ENCODE measurements at places on chromosomes 1 and 21.

GRCh38 chr1:192913683-192914082, 104.8 kb downstream of the RGS2 start:
- DNase-seq: no peak

DNA sequence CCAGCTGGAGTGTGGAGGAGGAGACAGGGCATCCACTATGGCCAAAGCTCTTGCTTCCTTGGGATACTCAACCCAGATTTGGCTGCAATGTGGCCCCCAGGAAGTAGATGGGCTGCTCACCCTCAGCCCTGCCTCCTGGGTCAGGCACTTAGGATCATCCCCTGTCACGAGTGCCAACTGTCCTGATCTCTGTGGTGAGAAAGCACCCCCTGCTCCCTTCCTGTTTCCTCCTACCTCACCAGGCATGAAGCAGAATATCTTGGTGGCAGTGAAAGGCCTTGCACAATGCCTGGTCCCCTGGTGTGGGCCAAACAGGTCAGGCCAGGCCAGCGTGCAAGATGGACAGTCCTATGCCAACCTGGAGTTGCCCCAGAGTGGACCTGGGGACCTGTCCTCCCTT, 211.7 kb downstream of the GRIK3 start:
- DNase-seq: no peak

- no peak for DNase-seq
Observed at GRCh38 chr1:169521226-169521625, 35.5 kb upstream of the SLC19A2 start.

- DNase-seq: no peak
Observed at GRCh38 chr1:47722909-47723580, 274.1 kb downstream of the TRABD2B start.

GRCh38 chr1:83901547-83902155, 97.3 kb downstream of the TTLL7 start:
- no peak for DNase-seq

DNA sequence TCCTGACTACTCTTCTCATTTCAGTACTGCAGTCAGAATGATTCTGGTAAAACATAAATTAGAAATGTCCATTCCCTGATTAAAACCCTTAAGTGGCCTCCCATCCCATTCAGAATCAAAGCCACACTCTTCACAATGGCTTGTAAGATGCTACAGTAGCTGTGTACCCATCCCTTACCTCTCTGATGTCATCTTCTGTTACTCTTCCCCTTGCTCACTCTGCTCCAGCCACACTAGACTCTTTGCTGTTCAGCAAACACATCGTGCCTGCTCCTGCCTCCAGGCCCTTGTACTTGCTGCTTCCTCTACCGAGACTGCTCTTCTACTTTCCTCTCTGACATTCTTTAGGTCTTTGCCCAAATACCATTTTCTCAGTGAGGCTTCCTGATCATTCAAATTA, 4.3 kb upstream of the GPX7 start:
- DNase-seq: no peak

- DNase-seq: no peak
Observed at GRCh38 chr1:68558321-68559026, 61.6 kb upstream of the DEPDC1 start.

- no peak for DNase-seq
Observed at GRCh38 chr1:187987236-187987776, 1158.6 kb downstream of the PLA2G4A start.

- DNase-seq: no peak
Observed at GRCh38 chr21:32427958-32428623, 15.6 kb downstream of the EVA1C start.

DNA sequence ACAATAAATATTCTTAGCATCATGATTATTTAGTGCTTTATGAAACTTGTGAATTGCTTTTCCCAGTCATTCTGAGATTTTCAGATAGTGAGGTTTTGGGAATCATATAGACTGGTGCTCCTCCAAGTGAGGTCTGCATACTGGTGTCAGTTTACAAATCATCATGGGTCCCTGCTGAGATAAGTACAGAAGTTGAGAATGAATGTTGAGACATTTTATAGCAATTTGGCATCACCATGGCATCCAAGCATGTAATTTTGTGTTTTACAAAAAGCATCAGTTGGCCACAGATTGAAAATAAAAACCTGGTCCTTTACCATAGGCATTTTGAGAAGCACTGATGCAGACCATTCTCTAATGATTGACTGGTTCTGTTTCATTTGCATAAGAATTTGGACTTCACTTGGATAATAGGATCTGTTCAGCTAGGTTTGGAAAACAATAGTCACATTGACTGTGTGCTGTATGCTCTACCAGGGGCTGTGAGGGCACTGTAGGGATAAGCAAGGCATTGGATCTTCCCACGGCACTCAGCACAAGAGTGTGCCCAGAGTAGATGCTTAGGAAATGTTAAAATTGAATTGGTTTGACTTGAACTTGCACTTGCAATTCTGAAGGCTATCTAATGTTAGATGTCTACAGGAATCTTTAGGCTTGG, 79.0 kb upstream of the JUN start:
- DNase-seq: no peak

DNA sequence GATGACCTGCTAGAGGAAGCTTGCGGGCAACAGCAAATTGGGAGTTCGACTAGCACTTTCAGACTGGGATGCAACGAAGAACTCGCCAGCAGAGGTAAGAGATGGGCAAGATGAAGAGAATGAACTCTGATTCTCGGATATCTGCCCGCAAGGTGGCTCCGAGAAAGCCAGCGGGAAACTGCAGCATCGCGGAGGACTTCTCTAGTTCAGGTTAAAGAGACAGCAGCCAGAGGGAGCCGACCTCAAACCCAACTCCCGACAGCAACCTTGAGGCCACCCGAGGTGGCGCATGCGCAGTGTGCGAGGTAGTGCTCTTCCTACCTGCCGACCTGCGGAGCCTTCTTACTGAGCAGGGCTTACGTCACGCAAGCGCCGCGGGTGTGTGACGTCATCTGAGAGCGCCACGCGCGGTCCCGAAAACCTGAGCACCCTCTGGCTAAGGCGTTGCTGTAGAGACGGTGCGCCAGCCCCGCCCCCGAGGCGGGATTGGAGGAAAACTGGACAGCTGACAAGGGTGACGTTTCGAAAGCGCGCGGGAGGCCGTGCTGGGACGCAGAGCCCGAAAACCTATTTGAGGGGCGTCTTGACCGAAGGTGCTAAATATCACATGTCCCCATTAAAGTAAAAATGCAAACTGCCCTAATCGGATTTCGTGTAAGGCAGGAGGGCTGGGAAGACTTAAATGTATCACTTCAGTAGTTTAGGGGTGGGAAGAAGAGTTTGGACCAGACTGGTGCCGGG, 110.5 kb upstream of the SLC25A33 start:
- DNase-seq: peak; percentile 100

- DNase-seq: no peak
Observed at GRCh38 chr21:38229260-38229877, 27.4 kb upstream of the KCNJ15 start.

GRCh38 chr1:1924849-1925248, 5.8 kb upstream of the TMEM52 start:
- DNase-seq: no peak

- DNase-seq: no peak
Observed at GRCh38 chr1:158527190-158527815, 26.9 kb downstream of the OR6Y1 start.

GRCh38 chr1:43868741-43869067, 64.9 kb upstream of the ARTN start:
- DNase-seq: no peak

DNA sequence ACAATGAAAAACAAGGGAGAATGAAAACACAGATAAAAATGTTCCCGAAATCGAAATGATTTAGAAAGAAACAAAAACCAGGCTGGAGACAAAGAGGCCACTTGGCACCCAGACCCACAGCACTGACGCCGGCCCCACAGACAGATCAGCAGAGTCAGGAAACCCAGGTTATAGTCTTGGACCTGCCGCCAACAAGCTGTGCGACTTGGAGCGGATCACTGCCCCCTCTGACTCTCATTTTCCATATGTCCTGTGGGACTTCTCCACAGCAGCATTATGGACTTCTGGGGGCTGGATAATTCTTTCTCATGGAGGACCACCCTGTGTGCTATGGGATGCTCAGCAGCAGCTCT, 72.4 kb downstream of the MATN1 start:
- no peak for DNase-seq

- DNase-seq: no peak
Observed at GRCh38 chr1:181482521-181483284, 614 bp upstream of the CACNA1E start.

GRCh38 chr1:58585581-58586151, 8.6 kb upstream of the TACSTD2 start:
- DNase-seq: no peak

DNA sequence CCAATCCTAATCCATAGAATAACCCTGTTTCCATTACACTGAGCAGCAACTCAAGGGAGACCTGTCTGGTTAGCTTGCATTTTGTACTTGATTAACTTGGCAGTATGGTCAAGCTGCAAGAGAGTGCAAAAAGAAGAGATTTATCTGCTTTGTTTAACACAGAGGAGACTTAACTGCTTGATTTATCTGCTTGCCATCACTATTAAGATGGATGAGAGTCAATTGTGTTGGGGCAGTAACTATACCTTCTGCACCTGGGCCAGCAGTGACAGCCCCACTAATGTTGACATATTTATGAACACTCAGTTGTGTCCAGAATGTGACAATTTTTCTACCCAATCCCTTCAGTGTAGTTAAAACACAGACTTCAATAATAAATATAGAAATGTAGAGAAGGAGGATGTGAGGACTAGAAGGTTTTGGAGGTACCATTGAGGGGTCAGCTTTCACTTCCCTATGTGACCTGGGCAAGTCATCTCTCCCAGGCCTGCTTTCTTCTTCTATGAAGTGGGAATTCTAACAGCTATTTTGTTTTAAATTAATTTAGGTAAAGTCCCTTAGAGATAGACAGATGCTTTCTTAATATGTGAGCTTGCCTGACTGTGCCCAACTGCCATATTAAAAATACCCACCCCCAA, 159.1 kb upstream of the KCNK2 start:
- no peak for DNase-seq

DNA sequence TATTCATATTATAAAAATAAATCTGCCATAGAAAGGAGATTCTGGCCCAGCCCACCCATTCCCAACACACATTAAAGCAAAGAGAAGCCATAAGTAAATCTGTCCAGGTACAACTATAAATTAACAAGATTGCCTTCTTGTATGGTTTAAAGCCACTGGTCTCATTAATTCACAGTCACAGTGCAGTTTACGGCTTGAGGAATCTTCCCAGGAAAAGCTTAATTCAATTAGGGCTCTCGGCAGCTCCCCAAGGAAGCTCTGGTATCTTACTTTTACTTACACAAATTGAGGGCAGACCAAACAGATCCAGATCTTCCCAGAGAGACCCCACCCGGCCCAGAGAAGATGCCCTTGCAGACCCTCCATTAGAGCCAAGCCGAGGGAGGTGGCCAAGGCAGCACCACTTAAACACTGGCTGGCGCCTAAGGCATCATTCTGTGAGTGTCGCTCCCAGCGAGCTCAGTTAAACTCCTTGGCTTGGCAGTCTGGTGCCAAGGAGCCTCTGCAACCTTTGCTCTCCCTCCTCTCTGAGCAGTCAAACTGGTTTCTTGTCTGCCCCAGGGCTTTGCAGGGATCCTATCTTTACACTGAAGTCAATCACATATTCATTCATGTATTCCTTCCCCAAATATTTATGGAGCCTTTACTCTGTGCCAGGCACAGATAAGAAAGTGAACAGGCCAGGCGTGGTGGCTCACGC, 10.7 kb downstream of the SLC9A1 start:
- DNase-seq: no peak

DNA sequence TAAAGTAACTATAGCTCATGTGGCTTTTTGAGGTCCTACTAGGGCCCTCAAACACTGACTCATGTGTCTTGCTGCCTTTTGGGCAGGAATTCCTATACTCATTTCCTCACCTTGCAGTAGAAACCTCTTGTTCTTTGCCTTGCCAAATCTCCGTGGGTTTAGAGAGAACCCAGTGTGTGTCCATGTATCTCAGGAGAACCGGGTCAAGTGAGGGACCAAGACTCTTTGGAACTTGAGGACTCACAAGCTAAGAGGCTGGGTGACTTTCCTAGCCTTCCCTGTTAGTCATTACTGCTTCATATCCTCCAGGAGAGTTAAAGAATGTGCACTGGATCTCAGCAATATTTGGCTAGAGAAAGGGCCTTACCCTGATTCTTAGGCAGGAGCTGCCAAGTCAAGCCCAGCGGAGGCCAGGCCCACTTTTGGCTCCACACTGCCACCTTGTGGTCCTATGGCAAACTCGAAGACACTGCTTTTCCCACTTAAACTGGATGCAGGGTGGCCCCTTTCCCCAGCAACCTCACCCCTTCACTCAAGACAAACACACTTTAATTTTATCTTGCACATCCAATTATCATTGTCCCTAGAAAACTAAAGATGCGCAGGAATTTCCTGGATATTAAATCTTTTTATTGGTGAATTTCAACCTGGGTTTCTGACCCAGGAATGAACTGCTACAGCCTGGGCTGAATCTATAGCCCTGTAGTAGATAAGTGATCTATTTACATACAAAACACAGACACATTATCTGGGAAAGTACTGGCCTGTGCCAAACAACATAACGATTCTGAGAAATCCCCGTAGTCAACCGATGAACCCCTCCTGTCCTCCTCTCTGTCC, 10.6 kb downstream of the AVPR1B start:
- peak; percentile 37 for DNase-seq

DNA sequence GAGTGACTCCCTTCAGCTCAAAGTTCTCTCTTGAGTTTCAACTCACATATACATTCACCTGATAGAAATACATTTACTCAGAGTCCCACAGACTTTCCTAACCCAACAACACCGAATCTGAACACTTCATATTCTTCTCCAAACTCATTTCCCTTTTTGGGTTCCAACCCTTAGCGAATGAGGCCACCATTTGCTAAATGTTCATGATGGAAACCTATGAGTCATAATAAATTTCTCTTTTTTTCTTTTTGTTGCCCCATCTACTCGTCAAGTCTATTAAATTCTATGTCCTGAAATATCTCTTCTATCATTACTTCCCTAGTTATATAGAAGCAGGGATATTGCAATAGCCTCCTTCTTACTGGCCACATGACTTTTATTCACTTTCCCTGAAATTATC, 100.1 kb downstream of the HLX start:
- no peak for DNase-seq

DNA sequence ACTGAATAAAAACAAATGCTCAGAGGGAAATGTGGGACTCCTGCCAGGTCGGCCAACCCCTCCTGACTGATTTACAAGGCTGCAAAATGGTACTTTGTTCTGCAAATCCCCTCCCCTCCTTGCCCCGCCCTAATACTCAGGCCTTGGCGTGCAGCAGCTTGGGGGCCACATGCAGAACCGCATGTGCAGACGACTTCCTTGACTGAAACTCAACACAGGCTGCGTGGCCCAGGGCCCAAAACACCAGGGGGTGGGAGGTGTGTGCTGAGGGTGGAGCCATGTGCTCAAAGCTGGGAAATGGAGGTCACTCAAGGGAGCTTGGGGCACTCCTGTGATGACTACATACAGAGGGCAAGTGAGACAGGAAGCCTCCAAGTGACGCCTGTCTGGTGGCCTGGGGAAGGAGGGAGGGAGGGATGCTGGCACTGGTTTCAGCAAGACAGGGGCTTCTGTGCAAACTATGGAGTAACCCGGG, 87.2 kb downstream of the MRPL37 start:
- peak; percentile 22 for DNase-seq

- DNase-seq: no peak
Observed at GRCh38 chr1:10860682-10861081, 64.2 kb upstream of the CASZ1 start.

GRCh38 chr1:199273837-199274379, 635.1 kb downstream of the PTPRC start:
- no peak for DNase-seq

- DNase-seq: no peak
Observed at GRCh38 chr1:117453958-117454357, 86.7 kb downstream of the MAN1A2 start.

Data from stimulated activated CD8-positive, alpha-beta memory T cell treated with anti-CD3 and anti-CD28 coated beads, Interleukin-12 subunit alpha, Interleukin-12 subunit beta, amount 100 ng/mL, for 4 hours (primary cell).